ENCODE measurements at places on chromosomes 2 and 18.

GRCh38 chr2:64812285-64812684 is 158.6 kb upstream of the SERTAD2 start:
- peak; percentile 40 for DNase-seq

DNA sequence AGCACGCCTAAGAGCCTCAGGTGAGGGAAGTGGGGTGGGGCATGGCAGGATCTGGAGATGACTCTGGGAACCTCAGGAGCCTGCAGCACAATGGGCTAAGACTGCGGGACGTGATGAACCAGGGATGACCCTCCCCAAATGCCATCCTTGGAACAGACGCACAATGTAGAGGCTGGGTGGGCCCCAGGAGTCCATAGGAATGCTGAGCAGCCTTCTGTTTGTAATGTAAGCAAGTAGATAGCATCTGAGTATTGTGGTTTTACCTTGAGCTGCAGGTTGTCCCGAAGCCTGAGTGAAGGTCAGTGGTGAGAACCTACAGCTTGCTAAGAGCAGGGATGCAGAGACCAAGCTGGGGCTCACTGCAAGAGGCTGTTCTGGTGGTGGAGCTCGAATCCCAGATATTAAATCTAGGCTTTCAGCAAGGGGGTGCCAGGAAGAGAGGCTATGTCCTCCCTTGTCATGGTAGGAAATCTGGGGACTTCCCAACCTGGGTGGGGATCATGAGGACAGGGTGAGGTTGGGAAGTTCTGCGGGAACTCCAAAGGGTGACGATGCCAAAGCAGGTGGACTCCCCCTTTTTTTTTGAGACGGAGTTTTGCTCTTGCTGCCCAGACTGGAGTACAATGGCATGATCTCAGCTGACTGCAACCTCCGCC is 5.8 kb downstream of the SCTR start:
- no peak for DNase-seq

- DNase-seq, result no peak
These were observed 552.0 kb upstream of the NRP2 start for GRCh38 chr2:205130111-205130829.

- DNase-seq, result no peak
These were observed 139.7 kb upstream of the NOSTRIN start for GRCh38 chr2:168662651-168663208.

GRCh38 chr18:39951142-39951720 is 2003.8 kb upstream of the PIK3C3 start:
- no peak for DNase-seq

GRCh38 chr2:54652540-54652939 is 70.9 kb upstream of the EML6 start:
- no peak for DNase-seq

GRCh38 chr2:235740821-235741220 is 247.0 kb downstream of the AGAP1 start:
- no peak for DNase-seq

DNA sequence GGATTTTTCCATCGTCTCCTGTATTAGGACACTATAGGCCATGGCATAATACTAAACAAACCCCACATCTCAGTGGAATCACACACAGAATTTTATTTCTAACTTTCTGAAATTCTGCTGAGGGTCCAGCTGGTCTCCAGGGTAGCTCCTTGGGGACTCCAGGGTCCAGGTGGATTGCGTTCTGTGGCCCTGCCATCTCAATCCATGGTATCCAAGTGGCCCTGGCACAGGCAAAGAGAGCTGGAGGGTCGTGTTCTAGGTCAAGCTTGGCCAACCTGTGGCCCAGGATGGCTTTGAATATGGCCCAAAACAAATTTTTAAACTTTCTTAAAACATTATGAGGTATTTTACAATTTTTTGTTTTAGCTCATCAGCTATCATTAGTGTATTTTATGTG is 134.6 kb downstream of the CTIF start:
- DNase-seq, result no peak

- DNase-seq, result no peak
These were observed 744.0 kb downstream of the ADCYAP1 start for GRCh38 chr18:1648712-1649111.

DNA sequence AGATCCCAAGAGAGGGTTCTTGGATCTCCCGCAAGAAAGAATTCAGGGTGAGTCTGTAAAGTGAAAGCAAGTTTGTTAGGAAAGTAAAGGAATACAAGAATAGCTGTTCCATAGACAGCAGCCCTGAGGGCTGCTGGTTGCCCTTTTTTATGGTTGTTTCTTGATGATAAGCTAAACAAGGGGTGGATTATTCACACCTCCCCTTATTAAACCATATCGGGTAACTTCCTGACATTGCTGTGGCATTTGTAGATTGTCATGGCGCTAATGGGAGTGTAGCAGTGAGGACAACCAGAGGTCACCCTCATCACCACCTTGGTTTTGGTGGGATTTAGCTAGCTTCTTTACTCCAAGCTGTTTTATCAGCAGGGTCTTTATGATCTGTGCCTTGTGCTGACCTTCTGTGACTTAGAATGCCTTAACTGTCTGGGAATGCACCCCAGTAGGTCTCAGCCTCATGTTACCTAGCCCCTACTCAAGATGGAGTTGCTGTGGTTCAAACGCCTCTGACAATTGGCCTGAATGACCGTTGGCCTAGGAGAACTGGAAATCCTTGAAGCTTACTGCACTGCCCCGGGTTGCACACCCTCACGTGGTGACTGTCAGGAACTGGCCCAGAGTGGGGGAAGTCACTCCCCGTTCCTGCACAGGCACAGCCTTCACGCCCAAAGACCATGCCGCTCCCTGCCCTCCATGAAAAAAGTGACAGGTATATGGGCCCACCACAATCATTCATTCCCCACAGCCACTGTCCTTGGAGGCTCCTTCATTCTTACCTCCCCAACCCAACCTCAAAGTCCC is 136.9 kb downstream of the SEPTIN10 start:
- no peak for DNase-seq

- DNase-seq, result no peak
These were observed 58.3 kb upstream of the RAPGEF4 start for GRCh38 chr2:172677363-172677762.

DNA sequence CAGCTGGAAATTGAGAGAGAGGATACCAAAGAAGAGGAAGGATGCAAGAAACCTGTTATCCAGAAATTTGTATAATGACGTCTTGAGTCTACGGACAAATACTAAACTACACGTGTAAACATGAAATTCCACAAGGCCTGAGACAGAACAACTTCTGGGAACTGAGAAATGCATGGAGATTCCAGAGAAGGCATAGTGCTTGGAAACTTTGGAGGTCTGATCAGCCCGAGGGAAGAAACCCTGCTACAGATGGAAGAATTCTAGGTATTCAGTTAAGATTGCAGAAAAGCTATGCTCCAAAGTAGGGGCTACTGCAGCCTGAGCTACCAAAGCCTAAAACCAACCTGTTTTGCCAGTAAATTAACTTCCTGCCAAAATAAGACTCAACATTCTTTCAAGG is 120.4 kb downstream of the PDCL3 start:
- DNase-seq, result no peak

All from heart right ventricle (tissue), 16 donors.